Stimulated activated CD4-positive, alpha-beta T cell treated with anti-CD3 and anti-CD28 coated beads, Interleukin-2, amount 100 ng/mL, for 24 hours (primary cell): ENCODE measurements at places on chromosomes 11 and 22.

DNA sequence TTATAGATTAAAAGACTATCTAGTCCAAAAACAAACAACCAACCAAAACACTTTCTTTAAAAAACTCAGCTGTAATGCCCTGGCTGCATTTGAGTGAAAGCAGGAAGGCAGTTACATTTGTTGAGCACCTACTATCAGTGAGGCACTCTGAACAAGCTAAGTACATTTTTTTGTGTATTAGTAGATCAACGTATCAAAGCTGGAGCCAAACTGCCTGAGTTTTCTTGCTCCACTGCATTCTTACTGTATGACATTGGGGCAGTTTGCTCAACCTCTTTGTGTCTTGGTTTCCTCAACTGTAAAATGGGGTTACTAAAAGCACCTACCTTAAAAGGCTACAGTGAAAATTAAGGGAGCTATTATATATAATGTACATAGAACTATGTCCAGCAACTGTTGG, 22.0 kb downstream of the COA4 start:
- no peak for DNase-seq

GRCh38 chr11:29562183-29562582, 454.6 kb downstream of the KCNA4 start:
- DNase-seq: no peak

- no peak for DNase-seq
These were observed 148.8 kb downstream of the CRYBB2 start for GRCh38 chr22:25368271-25368670.

DNA sequence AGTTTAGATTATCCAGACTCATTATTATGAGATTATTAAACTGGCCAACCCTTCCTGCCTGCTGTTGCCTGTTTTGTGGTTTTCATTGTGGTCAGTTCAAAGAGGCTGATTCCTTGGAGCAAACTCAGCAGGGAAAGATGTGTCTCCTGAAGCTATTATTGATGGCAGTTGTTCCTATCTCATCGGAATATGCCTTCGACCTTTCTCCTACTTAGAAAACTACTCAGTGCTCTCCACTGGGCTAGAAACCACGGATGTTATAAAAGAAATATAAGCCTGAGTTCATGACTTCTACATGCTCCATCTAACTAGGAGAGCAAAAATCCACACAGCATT, 80.2 kb upstream of the NAV2 start:
- DNase-seq: no peak

DNA sequence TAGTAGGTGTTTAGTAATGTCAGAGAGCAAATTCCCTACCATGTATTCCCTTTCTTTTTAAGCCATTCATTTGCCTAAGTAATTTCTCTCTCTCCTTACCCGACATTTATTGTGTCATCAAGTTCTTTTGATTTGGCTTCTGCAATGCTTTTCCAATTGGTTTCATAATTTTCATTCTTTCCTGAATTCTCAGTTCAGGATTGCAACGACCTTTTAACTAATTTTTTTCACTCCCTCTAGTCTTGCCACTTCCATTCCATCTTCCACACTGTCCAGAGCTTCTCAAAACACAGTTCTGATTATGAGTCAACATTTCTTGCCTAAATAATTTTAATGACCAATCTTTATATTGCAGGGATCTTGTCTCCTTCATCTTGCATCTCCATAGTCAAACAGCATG, 41.2 kb upstream of the RAB30 start:
- no peak for DNase-seq

DNA sequence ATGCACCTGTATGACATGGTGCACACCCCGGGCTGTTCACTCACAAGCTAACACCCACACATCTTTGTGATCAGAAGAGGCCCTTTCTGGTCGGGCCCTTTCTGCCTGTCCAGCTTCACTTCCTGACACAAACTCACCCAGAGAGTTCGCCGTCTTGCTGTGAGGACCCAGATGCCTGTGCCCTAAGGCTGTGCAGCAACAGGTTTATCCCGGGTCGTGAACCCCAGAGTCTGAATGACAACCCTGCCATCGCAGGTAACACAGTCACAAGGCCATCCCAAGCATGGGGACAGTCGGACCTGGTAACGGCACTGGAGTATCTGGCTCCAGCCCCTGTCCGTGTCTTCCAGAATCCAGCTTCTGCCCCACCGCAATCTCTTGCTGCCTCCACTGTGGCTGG, 235.1 kb downstream of the BUD13 start:
- DNase-seq: no peak

GRCh38 chr22:41904450-41905410, 10.1 kb downstream of the SHISA8 start:
- DNase-seq: no peak

DNA sequence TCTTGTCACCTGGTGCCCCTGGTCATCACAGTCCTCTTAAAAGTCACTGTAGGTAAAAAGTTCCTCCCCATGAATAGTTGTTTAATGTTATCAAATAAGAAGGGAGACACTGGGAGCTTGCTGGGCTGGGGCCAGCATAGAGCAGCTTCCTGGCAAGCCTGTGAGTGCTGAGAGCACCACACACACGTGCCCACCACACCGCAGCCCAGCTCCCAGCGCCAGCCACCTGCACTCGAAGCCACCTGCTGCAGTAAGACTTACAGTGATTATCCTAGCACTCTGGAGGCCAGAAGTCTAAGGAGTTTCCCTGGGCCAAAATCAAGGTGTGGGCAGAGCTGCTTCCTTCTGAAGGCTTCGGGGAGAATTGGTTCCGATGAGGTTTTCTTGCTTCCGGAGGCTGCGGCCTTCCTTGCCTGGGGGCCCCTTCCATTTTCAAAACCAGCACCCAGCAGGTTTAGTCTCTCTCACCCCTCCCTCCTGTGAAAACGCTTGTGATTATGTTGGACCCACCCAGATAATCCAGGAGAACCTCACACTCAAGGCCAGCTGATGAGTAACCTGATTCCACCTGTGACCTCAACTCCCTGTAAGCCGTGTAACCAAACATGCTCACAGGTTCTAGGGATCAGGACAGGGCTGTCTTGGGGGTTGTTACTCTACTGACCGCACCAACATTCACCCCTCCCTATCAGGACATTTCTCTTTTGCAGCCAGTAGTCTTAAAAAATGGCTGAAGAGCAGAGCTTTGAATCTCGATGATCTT, 687.2 kb downstream of the TBC1D22A start:
- DNase-seq: no peak

- DNase-seq: peak; percentile 38
These were observed 2.0 kb upstream of the UBXN1 start for GRCh38 chr11:62680825-62681240.

GRCh38 chr22:36838119-36839030, 21.5 kb upstream of the PVALB start:
- DNase-seq: no peak

GRCh38 chr11:126840201-126840886, 160.2 kb downstream of the KIRREL3 start:
- DNase-seq: no peak
